ENCODE measurements at places on chromosomes 4 and X.

DNA sequence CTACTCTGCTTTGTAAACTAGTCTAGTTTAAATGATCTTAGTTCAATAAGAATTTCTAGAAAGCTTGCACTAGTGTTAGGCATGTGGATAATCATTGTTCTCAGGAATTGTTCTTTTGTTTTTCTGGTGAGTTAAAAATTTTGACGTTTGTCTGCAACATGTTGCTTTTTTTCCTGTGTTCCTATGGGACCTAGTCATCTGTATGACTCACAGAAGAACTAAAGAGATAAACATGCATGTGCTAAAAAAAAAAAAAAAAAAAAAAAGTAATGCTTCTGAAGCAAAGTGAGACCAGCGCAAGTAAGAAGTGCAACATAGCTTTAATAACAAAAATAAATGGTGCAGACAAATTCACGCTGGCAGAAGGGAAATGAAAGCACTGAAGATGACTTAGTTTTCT, 471.2 kb downstream of the IQCM start:
- H3K27ac ChIP-seq: no peak overlapping the region
- H3K4me1 ChIP-seq: no peaks in the 10 kb centered on the region
- H3K4me3 ChIP-seq: no peak overlapping the region
- no peaks in the 10 kb centered on the region for H3K27me3 ChIP-seq
- no peaks in the 10 kb centered on the region for H3K36me3 ChIP-seq

DNA sequence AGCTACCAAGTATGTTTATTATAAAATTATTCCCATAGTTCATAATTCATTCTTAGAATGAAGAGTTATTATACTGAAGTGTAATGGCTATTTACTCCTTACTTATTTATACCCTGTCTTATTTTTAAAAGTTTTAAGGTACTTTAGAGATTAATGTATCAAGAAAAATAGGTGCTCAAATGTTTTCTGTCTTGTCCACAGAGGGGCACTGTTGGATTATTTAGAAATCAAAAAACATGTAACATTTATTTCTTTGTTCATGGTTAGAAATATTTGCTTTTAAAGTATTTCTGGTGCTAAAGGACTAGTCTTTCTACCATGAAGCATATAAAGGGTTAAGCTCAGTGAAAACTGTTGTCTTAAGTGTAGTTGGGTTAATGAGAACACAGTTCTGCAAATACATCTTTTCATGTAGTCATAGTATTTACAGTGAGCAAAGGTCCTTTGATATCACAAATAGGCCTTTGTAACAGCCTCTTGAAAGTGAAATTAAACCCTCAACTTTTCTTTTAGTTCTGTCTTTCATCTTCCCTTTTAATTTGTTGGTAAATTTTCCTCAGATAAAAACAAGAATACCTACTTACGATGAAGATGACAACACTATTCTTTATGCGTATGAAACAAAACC, 7.7 kb downstream of the SCML1 start:
- H3K27ac ChIP-seq: no peak overlapping the region
- peaks cover 8% of the 10 kb centered on the region for H3K4me1 ChIP-seq
- H3K27me3 ChIP-seq: peaks cover 10% of the 10 kb centered on the region
- H3K4me3 ChIP-seq: no peak overlapping the region

DNA sequence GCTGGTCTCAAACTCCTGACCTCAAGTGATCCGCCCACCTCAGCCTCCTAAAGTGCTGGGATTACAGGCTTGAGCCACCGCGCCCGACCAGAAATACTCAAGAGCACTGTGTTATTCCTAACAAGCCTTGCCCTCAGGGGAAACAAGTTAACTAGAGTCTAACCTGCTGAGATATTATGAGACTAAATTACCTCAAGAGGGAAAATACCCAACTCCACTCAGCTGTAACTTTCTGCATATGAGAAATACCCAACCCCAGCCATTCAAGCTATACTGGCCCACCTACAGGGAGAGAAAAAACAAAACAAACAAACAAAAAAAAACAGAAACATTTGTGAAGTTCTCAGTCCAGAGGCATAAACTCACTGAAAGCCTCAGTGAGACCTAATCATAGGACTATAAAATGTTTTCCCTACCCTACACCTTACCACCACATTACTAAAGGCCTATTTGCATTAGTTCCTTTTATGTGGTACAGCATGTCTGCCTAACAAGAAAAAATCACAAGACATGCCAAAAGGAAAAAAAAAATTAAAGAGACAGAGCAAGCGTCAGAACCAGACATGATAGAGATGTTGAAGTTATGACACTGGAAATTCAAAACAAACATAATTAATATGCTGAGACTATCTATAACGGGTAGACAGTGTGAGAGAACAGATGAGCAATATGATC, 876.0 kb downstream of the FSTL5 start:
- no peak for DNase-seq
- no peaks in the 10 kb centered on the region for H3K36me3 ChIP-seq
- H3K27ac ChIP-seq: no peak overlapping the region
- H3K4me1 ChIP-seq: no peaks in the 10 kb centered on the region

- DNase-seq: no peak
- H3K27me3 ChIP-seq: no peaks in the 10 kb centered on the region
- peaks cover 8% of the 10 kb centered on the region for H3K4me1 ChIP-seq
- no peak overlapping the region for H3K27ac ChIP-seq
Measured at GRCh38 chr4:185194924-185195888, 8.6 kb downstream of the CFAP97 start.

DNA sequence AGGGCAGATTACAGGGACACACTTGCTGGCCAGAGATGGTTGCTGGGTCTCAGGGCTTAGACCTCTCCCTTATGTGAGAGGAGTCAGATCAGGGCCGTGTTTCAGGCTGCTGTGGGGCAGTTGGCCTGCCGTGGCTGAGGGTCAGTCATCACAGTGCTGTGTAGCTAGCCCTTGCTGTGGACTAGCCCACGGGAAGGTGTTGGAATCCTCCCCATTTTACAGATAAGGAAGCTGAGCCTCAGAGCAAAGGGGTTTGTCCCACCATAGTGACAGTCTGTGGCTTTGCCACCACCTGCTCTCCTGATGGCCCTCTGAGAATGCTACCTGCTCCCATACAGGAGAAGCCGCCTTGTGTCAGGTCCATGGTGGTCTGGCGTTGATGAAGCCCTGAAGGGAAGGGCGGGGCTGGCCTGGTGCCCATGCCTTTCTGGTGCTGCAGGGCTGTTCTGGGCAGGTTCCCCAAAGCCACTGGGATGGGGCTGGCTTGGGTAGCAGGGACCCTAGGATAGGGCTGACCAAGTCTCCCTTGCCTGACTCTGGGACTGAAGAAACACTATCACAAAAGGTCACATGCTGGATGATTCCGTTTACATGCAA, 2.4 kb upstream of the FAM53A start:
- no peak overlapping the region for H3K27ac ChIP-seq
- peaks cover 19% of the 10 kb centered on the region for H3K36me3 ChIP-seq
- DNase-seq: no peak
- H3K27me3 ChIP-seq: peaks cover 3% of the 10 kb centered on the region
- peak overlapping the region; percentile 23 for H3K4me3 ChIP-seq
- peaks cover 12% of the 10 kb centered on the region for H3K4me1 ChIP-seq

- H3K4me3 ChIP-seq: no peak overlapping the region
- H3K4me1 ChIP-seq: no peaks in the 10 kb centered on the region
- no peak overlapping the region for H3K27ac ChIP-seq
- no peaks in the 10 kb centered on the region for H3K27me3 ChIP-seq
- no peaks in the 10 kb centered on the region for H3K36me3 ChIP-seq
- DNase-seq: no peak
Measured at GRCh38 chr4:101886826-101887225, 96.3 kb downstream of the BANK1 start.

GRCh38 chr4:74944354-74944793, 11.5 kb downstream of the PARM1 start:
- no peak overlapping the region for H3K4me3 ChIP-seq
- no peak overlapping the region for H3K27ac ChIP-seq
- H3K27me3 ChIP-seq: no peaks in the 10 kb centered on the region

- H3K4me3 ChIP-seq: no peak overlapping the region
- H3K36me3 ChIP-seq: no peaks in the 10 kb centered on the region
- no peaks in the 10 kb centered on the region for H3K4me1 ChIP-seq
- H3K27me3 ChIP-seq: no peaks in the 10 kb centered on the region
Measured at GRCh38 chrX:82556588-82556987, 951.5 kb upstream of the POU3F4 start.

- H3K27ac ChIP-seq: no peak overlapping the region
- no peak overlapping the region for H3K4me3 ChIP-seq
- peaks cover 38% of the 10 kb centered on the region for H3K4me1 ChIP-seq
Measured at GRCh38 chrX:19709812-19710518, 177.4 kb downstream of the SH3KBP1 start.

DNA sequence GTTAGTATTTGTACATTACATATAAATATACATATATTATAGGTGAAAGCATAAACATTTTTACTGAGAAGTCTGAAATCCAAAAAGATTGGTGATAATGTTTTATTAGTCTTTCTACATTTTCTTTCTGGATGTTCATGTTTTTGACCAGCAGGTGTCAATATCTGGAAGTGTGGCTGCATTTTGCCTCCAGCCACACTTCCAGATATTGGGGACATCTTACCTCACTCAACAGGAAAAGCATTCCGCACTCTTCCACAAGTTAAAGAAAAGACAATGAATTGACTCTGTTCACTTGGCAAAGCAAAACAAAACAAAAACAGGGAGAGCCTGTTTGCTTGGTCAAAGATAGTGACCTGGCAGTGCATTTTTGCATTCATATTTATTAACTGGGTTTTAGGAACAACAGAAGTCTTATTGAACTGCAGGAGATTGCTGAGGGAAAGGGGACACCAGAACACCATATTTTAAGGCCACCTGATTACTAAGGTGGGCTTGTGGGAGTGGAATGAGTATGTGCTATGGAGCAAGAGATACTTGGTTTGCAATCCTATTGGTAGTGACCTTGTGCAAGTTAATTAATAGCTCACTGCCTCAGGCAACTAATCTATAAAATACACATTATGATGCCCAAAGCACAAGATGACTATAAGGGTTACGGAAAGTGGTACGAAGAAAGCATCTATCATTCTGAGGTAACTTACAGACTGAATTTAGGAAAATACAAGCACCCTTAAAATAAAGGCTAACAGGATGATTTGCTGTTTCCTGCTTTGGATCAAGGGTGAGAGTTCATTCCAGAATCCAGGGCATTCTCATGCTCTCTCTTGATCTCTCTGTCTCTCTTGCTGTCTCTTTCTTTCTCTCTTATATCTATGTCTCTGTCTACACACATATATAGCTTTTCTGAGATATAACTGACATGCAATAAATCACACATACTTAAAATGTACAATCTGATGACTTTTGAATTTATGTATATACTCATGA, 389.9 kb upstream of the EMCN start:
- no peak overlapping the region for H3K27ac ChIP-seq
- H3K4me3 ChIP-seq: no peak overlapping the region
- H3K27me3 ChIP-seq: peaks cover 12% of the 10 kb centered on the region

DNA sequence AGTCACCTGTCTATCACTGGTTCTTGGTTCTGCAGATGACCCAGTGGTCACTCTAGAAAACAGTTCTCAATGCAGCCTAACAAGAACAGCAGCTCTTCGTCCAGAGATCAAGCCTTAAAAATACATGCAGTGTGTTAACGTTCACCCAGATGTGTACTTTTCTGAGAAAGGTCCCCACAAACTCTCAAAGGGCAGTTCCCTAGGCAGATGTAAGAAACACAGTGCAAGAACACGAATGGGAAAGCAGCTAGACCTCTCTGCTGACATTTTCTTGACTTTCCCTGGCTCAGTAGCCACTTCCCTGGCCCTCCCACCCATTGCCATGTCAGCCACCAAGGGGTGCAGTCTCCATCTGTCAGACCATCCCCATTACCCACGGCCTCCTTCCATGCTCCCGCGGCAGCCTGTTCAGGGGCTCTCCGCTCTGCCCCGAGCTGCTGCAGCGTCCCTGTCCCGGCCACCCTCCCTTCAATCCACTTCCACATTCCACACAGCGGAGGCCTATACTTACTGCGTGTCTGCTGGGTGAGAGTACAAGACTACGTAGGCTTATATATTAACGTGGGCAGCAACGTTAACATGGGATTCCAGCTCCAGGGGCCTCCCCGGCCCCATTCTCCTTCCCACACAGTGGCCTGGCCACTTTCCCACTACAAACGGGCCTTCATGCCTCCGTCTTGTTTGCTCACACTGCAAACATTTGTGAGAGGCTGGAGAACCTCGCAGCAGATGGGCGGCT, 34.3 kb downstream of the IRF2 start:
- peaks cover 57% of the 10 kb centered on the region for H3K4me1 ChIP-seq
- no peak overlapping the region for H3K4me3 ChIP-seq
- no peak overlapping the region for H3K27ac ChIP-seq

DNA sequence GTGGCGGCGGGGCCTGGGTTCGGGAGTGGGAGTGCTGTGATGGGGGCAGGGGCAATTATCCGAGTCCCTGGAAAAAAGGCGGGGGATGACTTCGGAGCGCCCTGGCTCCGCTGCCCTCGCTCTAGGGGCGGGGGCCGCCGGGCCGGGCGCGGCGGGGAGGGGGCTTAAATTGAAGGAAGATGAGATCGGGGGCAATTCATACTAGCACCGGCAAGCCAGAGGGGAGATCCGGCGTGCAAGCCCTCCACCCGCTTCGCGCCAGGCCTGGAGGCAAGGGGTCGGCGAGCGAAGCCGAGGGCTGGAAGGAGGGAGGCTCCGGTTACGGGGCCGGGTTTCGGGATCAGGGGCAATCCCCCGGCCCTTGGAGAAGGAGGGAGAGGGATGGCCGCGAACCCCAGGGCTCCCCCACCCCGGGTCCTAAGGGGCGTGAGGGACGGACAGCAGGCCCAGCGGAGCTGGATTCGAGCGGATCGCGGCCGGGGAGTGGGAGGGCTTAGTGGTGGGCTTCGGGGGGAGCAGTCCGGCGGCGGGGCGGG, 1.2 kb downstream of the BCORL1 start:
- no peak overlapping the region for H3K4me3 ChIP-seq
- peaks cover 16% of the 10 kb centered on the region for H3K4me1 ChIP-seq
- DNase-seq: no peak
- H3K27ac ChIP-seq: no peak overlapping the region
- no peaks in the 10 kb centered on the region for H3K36me3 ChIP-seq

- H3K27me3 ChIP-seq: no peaks in the 10 kb centered on the region
- no peak for DNase-seq
- peaks cover 39% of the 10 kb centered on the region for H3K4me1 ChIP-seq
- H3K4me3 ChIP-seq: no peak overlapping the region
Measured at GRCh38 chrX:136728393-136728792, 52.3 kb downstream of the ARHGEF6 start.
